ENCODE measurements at places on chromosomes 5 and 9. TPM values are rescaled to one million over a fixed set of nuclear protein-coding genes. Genes with fewer than 3 reads are reported as not detected.
A peak's percentile ranks its signal among the peaks of the same experiment; 100 is the strongest.

Gene GALNT12
- total RNA-seq, result 54.6 TPM

Gene TMOD1
- total RNA-seq, result 3.9 TPM

Gene PCDHGA3
- total RNA-seq, result 2.2 TPM

Gene RMRP
- 9,213 TPM for total RNA-seq

Gene C9
- total RNA-seq, result 0.12 TPM

DNA sequence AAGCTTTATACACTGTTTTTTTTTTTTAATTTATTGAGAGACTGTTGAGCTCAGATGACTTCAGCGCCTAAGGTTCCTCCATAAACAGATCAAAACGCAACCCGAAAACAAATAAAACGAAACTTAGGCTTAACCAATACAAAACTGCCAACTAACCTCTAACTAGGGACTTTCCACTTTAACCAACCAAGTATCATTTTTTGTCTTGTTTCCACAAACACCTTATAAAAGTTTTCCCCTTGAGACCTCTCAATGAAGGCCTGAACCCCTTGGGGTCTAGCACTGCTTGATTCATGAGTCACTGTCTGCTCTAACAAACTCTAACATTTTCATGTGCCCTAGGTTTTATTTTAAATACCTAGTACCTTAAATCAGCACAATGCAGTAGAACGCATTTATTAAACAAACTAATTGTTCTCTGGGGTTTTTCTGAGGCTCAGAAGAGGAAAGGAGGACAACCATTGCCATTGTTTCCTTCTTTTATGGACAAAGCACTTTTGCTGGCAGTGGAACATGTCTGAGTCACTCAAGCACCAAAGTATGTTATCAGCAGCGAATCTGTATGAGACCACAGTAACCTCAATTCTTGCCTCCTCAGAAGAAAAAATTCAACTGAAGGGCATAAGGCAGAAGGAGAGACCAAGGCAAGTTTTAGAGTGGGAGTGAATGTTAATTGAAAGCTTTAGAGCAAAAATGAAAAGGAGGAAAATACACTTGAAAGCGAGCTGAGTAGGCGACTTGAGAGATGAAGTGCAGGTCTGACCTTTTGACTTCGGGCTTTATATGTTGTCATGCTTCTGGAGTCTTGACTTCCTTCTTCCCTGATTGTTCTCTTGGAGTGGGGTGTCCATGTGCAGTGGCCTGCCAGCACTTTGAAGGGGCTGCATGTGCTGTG is 97.7 kb upstream of the HCN1 start:
- no peak for DNase-seq

- no peak for DNase-seq
Measured at GRCh38 chr5:137051161-137051560, 448.0 kb downstream of the SPOCK1 start.

DNA sequence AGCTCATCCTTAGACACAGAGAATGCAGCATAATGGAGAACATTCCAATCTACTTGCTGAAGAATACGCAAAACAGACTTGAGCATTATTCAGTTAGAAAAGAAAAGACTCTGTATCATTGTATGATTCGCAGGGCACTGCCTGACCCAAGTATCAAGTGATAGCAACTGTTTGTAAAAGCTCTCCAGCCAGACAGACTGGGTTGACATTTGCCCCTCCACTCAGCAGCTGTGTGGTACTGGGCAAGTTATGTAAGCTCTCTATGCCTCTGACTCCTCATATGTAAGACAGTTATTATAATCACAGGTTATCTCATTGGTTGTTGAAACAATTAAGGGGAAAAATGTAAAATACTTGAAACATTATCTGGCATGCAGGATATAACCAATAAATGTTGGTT is 505.0 kb downstream of the ELAVL2 start:
- DNase-seq, result no peak

GRCh38 chr9:120464176-120464886 is 115.6 kb downstream of the CDK5RAP2 start:
- no peak for DNase-seq

- DNase-seq, result peak; percentile 29
Measured at GRCh38 chr5:141369994-141370848, at the start of gene PCDHGB3. TSS of gene PCDHGB3 (plus strand) at chr5:141370242. CDS start at chr5:141370395, 153 bp downstream.
